ENCODE measurements at places on chromosomes 1 and 21.

GRCh38 chr1:155507945-155508344 lies 54.7 kb downstream of the ASH1L start:
- DNase-seq: no peak

DNA sequence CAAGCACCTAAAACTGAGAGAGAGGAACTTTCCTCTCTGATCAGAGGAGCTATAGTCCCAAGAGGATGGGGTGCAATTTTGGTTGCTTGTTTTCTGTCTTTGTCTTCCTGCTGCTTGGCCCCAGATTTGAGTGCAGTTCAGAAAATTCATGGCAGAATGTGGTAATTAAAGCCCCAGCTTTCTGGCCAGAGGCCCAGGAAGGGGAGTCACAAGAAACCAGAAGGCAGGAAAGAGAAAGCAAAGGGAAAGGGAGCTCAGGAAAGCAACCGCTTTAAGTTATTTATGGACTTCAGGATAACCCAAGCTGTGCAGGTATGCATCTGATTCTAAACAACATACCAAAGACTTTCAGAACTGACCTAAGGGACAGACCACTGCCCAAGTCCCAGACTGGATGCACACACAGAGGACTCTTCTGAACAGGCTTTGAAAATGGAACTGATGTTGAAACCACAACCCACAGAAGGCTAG lies 88.8 kb downstream of the ST3GAL3 start:
- peak; percentile 56 for DNase-seq

DNA sequence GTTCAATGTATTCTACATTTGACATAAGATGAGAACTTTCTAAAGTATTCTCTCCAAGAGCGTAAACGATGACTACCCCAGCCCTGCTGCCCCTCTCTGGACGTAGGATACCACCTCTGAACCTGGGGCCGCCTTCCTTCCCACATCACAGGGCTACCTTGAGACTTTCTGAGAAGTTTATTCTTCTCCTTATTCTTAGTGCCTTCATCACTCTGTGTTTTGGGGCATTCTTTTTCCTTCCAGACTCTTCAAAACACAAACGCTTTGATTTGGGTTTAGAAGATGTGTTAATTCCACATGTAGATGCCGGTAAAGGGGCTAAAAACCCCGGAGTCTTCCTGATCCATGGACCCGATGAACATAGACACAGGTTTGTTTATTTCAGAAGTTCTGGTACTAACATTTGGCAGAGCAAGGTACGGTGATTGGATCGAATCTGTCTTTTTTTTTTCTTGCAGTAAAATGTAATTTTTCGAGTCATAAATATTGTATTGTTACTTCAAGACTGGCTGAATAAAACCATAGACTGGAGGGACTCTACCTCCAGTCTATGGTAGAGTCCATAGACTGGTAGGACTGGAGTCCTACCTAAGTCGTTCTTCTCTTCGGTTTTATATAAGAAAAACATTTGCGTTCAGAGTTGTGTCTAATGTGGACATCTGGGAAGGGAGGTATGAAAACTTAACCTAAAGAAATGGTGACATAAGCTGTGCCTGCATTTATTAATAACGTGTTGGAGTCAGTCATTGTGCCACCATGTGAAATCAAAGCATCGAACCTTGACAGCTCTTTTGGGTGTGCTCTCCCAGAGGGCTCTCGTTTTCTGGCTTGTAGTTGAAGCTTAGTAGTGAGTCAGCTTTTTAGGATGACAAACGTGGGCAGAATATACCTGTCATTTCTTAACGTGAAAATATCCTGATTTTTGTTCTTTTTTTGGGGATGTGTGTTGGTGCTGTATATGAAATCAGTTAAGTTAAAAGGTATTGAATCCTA lies 1.2 kb downstream of the MAN1A2 start:
- DNase-seq: peak; percentile 67

DNA sequence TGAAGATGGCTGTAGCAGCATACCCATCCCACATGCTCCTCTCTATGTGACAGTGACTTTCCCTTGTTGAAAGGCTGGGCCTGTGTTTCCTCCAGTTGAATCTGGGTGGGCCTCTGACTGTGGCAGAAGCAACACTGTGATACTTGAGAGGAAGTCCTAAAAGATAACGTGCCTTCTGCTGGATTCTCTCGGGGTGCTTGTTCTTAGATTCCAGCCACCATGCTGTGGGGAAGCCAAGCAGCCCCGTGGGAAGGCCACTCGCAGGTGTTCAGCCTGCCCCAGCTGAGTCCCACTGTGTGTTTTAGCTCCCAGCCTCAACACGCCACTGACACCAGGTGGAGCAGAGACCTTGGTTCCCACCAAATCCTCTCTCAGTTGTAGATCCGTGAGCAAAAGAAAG lies 31.5 kb downstream of the TRAPPC10 start:
- no peak for DNase-seq

DNA sequence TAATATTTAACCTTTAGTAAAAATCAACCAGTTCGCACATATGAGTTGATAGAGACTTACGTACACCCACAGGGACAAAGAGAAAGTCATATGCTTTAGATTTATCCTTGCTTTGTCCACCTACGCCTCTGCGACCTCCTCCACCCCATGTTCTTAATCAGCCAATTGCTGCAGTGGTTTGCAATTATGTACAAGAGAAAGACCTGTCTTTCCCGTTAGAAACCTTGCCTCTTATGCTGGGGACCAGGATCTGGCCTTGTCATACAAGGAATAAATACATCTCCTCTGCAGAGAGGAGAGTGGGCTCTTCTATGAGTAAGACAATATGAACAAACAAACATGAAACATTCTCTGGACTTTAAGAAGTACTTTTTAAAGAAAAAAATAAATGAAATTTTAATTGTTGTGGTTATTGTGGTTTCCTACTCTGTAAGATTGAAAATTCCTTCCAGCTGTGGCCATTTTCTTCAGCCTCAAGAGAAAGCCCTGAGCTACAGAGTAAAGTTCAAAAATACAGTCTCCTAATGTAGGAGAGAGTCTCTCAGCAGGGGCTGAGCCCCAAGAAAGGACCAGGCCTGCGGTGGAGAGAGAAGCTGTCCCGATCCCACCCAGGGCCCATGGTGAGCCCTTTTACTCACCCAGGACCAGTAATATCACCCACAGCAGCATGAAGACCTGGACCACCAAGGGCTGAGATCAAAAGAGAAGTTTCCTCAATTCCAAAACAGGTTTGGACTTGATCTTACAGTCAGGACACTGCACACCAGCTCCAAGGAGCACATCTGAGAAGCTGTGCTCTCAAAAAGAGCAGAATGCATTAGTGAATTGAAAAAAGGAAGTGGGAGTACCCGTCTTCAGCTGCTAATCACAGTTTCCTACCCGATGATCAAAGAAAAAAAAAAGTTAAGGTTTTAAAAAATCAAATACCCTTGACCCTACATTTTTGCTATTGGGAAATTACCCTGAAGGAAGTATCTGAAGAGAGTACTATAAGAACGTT lies at the start of gene FCRL5:
Gene FCRL5, minus strand, starts transcription at position 822 of the 1,000 bp plus-strand sequence. Its CDS starts 153 bp downstream, at position 669.
- no peak for DNase-seq

GRCh38 chr1:214178102-214178501 lies 102.9 kb upstream of the SMYD2 start:
- DNase-seq: no peak

- DNase-seq: peak; percentile 90
Observed at GRCh38 chr1:41109310-41110197, 88.0 kb upstream of the SLFNL1 start.

- DNase-seq: peak; percentile 84
Observed at GRCh38 chr1:56255516-56256152, 323.7 kb downstream of the PLPP3 start.

GRCh38 chr1:118618618-118619340 lies 369.4 kb downstream of the TBX15 start:
- DNase-seq: peak; percentile 24

DNA sequence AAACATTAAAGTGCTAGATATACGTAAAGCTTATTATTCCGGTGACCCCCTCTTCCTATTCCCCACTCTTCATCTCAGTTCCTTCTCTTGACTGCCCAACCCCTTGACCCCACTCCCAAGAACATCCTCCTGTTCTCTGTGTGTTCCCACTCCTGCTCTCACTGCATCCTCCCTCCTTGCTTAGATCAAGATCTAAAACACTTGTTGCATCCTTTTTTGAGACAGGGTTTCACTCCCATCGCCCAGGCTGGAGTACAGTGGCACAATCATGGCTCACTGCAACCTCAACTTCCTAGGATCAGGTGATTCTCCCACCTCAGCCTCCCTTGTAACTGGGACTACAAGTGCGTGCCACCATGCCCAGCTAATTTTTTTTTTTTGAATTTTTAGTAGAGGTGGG lies 13.5 kb downstream of the ATP2B4 start:
- DNase-seq: no peak

- no peak for DNase-seq
Observed at GRCh38 chr1:164756741-164757140, 197.8 kb downstream of the PBX1 start.

DNA sequence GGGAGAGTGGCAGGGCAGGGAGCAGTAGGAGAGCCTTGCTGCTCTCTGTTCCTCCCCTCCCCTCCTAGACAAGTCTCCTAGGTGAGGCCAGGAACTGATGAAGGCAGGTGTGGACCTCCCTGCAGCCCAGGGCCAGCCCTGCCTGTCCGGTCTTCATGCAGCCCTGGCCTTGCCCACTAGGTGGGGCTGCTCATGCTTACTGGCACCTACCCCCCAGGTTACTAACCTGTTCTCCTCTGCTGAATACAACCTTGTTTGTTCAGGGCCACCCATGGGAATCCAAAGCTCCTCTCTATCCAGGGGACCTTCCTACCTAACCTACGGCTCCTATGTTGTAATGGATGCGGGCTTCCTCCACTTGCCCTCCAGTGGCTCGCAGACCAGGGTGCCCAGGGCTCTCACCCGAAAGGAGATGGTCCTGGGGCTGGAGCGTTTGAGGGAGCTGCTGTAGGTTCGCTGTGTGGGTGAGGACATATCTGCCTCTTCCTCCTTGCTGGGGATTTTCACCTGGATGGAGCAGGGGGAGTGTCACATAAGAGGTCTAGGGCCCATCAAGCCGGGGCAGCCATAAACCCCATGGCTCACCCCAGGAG lies 7.9 kb upstream of the TNNT2 start:
- DNase-seq: peak; percentile 58

DNA sequence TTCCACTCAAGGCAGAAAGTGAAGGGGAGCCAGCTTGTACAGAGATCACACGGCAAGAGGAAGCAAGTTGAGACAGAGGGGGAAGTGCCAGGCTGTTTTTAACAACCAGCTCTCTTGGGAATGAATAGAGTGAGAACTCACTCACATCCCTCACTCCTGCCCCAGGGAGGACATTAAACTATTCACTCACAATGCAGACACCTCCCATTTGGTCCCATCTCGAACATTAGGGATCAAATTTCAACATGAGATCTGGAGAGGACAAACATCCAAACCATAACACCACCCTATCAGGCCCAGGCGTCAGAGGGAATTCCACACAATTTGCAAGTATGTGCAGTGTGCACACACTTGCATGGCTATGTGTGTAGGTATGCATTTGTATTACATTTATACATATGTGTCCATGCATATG lies 62.7 kb downstream of the DMAP1 start:
- peak; percentile 41 for DNase-seq

GRCh38 chr1:111517469-111518225 lies 14.2 kb upstream of the ADORA3 start:
- no peak for DNase-seq

DNA sequence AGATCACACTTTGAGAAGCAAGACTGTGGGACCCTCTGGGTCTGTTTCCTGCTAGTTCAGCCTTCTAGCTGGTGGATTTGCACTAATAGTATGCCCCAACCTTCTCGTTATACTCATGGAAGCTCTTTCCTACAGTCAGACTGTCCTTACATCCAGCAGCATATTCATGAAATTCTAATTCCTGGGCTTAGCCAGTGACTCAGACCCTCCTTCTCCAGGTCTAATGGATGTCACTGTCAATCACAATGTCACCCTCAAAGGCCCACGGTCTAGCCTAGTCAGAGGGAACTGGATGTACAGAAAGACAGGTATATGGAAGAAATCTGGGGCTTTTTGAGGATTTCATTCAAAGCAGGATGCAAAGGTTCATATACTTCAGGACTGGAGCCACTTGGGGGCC lies 72.4 kb downstream of the KCNJ15 start:
- no peak for DNase-seq

GRCh38 chr1:221532071-221532773 lies 209.7 kb downstream of the DUSP10 start:
- no peak for DNase-seq

DNA sequence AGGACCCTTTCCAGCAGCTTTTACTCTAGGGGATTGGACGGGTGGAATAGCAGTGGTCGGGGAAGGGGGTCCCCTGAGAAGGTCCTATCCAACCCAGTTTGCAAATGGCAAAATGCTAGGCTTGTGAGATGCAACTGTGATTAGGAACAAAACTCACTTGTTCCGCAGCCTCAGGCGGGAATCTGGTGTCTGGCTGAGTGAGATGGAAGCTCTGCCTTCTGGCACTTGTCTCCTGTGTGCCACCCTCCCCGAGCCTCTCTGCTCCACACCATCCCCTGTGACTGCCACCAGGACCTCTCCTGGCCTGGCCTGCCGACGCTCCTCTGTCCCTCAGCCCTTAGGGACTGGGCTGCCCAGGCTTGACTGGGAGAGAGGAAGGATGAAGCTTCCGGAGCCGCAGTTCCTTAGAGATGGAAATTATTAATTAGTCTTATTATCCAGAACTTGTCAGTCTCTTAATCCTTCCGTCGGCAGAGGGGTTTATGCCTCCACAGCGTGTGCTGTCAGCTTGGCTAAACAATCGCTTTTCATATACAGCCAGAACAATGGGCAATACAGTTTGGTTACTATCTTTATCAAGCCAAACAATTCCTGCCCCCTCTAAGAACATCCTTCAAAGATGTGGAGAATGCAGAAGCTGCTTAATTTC lies 292.8 kb upstream of the VAMP3 start:
- no peak for DNase-seq

DNA sequence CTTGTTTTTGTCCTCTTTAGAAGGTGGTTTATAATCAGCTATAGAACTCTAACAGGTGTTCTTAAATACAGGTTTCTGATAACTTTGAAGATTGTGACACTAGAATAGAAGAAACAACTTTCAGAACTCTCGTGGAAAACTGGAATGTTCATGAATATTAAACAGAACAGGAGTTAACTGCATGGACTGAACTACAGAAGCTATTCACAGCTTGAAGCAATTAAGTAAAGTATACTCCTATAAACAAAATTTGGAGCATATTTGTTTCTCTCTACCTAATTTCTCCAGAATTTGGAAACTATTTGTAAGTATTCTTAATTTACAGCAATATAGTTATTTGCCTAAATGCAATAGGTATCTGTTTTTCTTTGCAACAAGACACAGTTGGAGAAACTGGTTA lies 824.8 kb downstream of the ADGRL2 start:
- DNase-seq: no peak
